ENCODE measurements at places on chromosomes 16 and 17.

- DNase-seq: peak; percentile 14
Measured at GRCh38 chr16:59907611-59908010, 1173.5 kb upstream of the GOT2 start.

DNA sequence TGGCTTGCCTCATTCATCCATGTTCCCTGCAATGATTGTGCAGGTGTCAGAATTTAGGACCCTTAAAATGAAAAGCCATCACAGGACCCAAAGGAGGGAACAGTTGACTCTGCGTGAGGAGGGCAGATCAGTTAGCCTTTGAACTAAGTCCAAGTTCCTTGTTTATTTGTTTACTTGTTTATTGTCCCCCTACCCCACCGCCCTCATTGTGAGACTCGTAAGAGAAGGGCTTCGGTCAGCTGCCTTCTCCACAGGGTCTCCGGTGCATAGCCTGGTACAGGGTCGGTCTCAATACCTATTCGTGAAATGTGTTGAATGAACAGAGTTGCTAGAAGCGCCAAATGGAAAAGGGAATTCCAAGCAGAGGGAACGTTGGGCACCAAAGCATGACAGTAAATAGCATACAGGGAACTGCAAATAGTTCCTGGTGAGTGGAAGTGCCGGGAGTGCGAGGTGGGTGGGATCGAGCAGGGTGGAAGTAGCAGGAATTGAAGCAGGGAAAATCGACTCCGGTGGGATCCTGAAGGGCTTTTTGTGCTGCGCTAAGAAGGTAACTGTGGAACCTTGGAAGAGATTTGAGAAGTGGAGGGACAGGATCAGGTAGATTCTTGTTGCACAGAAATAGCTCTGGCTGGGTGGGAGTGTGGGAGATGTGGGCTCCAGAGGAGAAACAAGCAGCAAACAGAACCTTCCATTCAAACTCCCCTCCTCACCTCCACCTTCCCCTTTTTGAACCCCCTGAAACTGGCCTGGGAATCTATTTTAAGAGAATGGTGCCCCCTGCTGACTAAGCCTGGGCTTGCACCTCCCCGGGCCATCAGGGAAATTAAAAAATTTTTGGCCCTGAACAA lies 12.7 kb downstream of the SLC35B1 start:
- peak; percentile 75 for DNase-seq

GRCh38 chr17:9931144-9931741 lies 26.2 kb upstream of the RCVRN start:
- no peak for DNase-seq

DNA sequence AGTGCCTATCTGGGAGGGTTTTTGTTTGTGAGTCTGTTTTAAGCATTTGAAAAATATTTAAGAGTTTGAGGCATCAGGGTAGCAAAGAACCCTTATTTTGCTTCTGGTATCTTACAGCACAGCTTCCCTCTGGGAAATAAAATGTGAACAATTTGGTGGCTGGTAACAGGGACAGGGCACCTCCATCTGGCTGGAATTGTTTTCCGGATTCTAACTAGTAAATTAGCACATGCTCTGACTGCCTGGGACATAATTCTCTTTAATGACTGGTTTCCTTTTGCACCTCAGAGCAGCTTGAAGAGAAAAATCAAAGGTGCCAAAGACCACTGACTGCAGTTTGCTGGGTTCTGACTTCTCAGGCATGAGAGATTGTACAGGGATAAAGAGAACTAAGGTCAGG lies 469.1 kb downstream of the GRIN2A start:
- peak; percentile 17 for DNase-seq

GRCh38 chr16:46908540-46909372 lies 24.6 kb downstream of the GPT2 start:
- DNase-seq: peak; percentile 93

- no peak for DNase-seq
Measured at GRCh38 chr17:81192386-81193050, 26.5 kb upstream of the AATK start.

- peak; percentile 76 for DNase-seq
Measured at GRCh38 chr17:42653179-42654124, 5.6 kb upstream of the TUBG2 start.

DNA sequence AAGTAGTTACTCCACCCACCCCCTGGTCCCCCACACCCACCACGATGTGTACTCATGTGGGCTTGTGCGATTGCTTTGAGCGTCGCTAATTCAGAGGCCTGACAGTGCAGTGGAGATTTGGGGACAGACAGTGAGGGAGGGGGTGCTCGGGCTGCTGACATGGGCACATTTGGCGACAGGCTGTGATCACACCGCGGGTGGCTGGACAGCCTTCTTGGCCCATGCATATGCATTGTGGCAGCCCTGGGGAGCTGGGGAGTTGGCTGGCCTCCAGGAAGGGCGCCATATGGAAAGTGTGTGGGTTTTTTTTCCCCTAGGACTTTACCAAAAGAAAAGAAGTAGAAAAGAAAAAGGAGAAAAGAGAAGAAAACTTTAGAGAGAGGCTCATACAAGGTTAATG lies 275.5 kb upstream of the N4BP1 start:
- no peak for DNase-seq
